Mucosa of descending colon (tissue), 3 donors: ENCODE measurements at places on chromosomes 1 and 21. TPM values are rescaled to one million over a fixed set of nuclear protein-coding genes. Genes with fewer than 3 reads are reported as not detected.

FCRL5 gene
- 0.95 TPM for total RNA-seq

C4BPB gene
- total RNA-seq: 4.4 TPM

GDAP2 gene
- 36.0 TPM for total RNA-seq

TOMM20 gene
- total RNA-seq: 92.1 TPM

- DNase-seq: no peak
Measured at GRCh38 chr1:61090546-61091202, 8.3 kb downstream of the NFIA start.

GRCh38 chr1:228372183-228373003, 34.2 kb downstream of the TRIM11 start:
- DNase-seq: peak; percentile 64

DNA sequence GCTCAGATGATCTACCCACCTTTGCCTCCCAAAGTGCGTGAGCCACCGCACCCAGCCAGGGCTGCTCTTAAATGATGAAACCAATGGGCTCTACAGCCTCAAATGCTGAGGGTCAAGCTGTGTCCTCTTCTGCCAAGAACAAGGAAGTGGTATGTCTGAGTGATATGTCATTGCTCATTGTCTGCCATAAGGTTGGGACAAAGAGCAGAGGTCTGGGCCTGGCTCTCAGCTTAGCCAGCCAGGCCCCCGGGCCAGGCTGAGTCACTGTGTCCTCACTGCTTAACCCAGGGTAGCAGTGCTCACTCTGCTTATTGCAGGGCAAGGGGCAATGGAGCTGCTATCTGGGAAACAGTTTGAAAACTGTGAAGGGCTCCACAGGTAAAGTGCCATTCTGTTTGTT, 8.3 kb upstream of the ETS2 start:
- peak; percentile 62 for DNase-seq

- DNase-seq: no peak
Measured at GRCh38 chr1:8398086-8398485, 80.2 kb downstream of the SLC45A1 start.

DNA sequence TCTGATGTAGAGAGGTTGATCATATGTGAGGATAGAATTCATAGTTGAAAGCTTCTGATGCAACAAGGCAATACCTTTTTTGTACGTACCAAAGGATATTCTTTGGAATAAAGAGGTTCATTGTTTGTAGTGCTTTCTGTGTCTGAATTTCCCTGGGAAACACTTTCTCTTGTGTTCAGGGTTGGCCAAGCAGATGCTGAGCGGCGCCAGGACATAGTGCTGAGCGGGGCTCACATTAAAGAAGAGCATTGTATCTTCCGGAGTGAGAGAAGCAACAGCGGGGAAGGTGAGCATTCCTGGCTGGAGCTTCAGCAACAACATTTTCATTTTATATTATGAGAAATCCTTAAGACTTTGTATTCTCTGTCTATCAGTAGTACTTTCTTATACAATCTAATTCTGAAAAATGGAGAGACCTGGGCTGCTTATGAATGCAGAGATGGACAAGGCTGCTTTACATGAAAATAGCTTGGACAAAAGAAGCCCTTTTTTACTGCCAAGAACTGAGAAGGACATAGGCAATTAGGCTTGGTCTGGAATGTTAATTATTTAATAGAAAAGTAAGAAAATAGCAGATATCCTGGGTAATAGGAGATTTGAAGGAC, 85.2 kb downstream of the KIF1B start:
- no peak for DNase-seq

- DNase-seq: no peak
Measured at GRCh38 chr1:248881261-248881660, 22.4 kb upstream of the ZNF692 start.

DNA sequence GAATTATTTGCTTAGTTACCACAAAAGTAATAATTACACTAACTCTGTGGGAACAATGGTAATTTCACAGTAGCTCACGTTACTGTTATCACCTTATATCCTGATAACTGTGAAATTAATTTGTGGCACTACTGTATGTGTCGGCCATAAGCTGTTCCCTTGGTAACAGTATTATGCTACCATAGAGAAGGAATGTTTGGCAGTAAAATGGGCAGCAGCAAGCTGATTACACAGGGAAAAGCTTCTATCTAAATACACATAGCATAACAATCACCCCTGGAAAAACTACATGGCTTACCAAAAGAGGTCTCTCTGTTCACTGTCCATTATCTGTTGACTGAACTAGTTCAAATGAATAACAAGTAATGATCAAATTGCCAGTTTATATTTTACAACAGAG, 124.1 kb downstream of the DPYD start:
- DNase-seq: no peak

DNA sequence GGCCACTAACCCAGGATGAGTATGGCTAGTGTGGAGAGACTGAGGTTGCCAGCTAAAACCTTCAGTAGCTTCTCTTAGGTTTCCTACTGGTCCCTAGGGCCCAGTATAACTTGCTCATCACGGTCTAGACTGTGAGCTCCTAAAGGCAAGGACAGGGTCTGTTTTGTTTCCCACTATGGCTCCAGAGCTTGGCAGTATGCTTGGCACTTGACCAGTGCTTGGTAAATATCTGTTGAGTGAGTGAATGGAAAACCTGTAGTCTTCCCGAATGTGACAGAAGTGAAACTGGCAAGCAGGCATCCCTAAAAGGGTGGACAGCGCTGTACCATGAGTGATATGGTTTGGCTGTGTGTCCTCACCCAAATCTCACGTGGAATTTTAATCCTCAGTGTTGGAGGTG, 13.1 kb upstream of the PARS2 start:
- DNase-seq: no peak

DNA sequence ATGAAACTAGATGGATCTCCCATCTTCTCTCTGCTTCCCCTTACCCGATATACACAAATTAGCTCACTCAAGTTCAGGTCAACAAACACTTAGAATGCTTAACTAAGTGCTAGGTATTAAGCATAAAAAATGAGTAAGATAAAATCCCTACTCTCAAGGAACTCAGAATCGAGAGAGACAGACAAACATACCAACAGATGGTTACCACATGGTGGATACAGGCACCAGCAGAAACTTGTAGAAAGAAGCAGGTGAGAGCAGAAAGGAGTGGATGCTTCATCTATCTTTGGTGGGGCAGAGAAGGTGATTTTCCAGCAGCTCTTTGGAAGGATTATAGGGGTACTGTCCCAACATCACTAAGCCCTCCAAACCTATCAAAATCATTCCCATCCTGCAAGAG, 32.2 kb downstream of the C8B start:
- DNase-seq: no peak

GRCh38 chr1:91653183-91653582, 152.5 kb downstream of the CDC7 start:
- DNase-seq: no peak
